Esophagus muscularis mucosa (tissue), 4 donors: ENCODE measurements at places on chromosomes 5 and 9.

GRCh38 chr5:60277941-60278340 lies 384.4 kb upstream of the PDE4D start:
- H3K4me1 ChIP-seq, result peaks cover 11% of the 10 kb centered on the region
- H3K27ac ChIP-seq, result no peak overlapping the region
- H3K27me3 ChIP-seq, result no peaks in the 10 kb centered on the region
- H3K4me3 ChIP-seq, result no peak overlapping the region
- no peaks in the 10 kb centered on the region for H3K36me3 ChIP-seq
- DNase-seq, result no peak

DNA sequence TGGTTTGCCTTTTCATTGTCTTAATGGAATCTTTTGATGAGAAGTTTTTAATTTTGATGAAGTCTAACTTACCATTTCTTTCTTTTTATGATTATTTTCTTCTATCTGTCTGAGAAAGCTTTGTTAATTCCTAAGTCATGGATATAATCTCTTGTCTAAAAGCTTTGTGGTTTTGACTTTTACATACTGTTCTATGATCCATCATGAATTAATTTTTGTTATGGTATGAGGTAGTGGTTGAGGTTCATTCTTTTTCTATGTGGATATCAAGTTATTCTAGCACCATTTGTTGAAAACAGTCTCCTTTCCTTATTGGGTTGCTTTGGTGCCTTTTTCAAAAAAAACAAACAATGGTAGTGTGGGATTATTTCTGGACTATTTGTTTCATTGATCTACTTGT lies 20.4 kb downstream of the FBXO10 start:
- no peaks in the 10 kb centered on the region for H3K36me3 ChIP-seq
- DNase-seq, result no peak
- H3K27me3 ChIP-seq, result no peaks in the 10 kb centered on the region
- no peak overlapping the region for H3K27ac ChIP-seq
- H3K4me1 ChIP-seq, result no peaks in the 10 kb centered on the region

GRCh38 chr5:6326776-6327175 lies 51.6 kb downstream of the MED10 start:
- no peaks in the 10 kb centered on the region for H3K36me3 ChIP-seq
- H3K27me3 ChIP-seq, result no peaks in the 10 kb centered on the region
- H3K4me3 ChIP-seq, result no peak overlapping the region
- no peaks in the 10 kb centered on the region for H3K4me1 ChIP-seq
- DNase-seq, result no peak

- H3K4me3 ChIP-seq, result no peak overlapping the region
Measured at GRCh38 chr9:92562461-92562967, 26.7 kb upstream of the ECM2 start.

- no peak overlapping the region for H3K4me3 ChIP-seq
- H3K27me3 ChIP-seq, result no peaks in the 10 kb centered on the region
- no peak overlapping the region for H3K27ac ChIP-seq
- H3K36me3 ChIP-seq, result no peaks in the 10 kb centered on the region
Measured at GRCh38 chr9:4927701-4928100, 57.4 kb upstream of the JAK2 start.

DNA sequence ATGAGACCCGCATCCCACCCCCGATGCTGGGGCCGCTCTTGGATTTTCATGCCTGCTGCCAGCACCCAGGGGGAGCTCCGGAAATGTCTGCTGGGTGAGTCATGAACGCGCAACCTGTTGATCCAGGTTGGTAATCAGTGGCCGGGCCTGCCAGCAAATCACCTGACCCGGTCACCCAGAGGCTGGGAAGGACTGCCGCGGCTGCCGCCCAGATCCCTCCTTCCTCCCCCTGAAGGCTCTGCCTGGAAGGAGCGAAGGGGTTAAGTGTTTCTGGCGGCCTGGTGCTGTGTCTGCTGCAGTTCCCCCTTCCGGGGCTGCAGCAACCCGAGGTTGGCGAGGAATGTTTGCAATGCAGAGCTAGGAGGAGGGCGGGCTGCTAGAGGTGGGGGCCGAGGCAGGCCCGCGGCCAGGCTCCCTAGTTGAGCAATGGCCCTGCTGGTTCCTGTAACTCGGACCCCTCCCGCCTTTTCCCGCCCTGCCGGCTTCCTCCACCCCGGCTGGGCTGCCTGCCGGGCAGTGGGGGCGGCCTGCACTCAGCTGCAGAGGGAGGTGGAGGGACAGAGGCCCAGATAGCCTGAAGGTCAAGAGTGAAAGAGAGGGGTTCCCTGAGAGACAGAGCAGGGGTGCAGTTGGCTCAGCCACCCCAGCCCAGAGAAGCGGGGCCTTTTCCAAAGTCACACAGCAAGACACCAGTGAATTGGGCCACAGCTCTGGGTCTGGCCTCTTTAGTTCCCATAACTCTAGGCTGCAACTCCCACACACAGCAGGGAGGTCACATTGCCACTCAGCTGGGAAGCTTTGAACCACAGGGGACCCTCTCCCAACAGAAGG lies 156.3 kb upstream of the IER5L start:
- H3K4me1 ChIP-seq, result peaks cover 68% of the 10 kb centered on the region
- DNase-seq, result peak; percentile 98
- peak overlapping the region; percentile 30 for H3K4me3 ChIP-seq
- no peaks in the 10 kb centered on the region for H3K27me3 ChIP-seq
- H3K36me3 ChIP-seq, result no peaks in the 10 kb centered on the region

- H3K27ac ChIP-seq, result no peak overlapping the region
- no peaks in the 10 kb centered on the region for H3K27me3 ChIP-seq
- no peak overlapping the region for H3K4me3 ChIP-seq
- DNase-seq, result no peak
- no peaks in the 10 kb centered on the region for H3K4me1 ChIP-seq
Measured at GRCh38 chr5:128252756-128253155, 169.2 kb downstream of the SLC12A2 start.

GRCh38 chr9:125462861-125463291 lies 201.2 kb downstream of the GAPVD1 start:
- peaks cover 5% of the 10 kb centered on the region for H3K36me3 ChIP-seq
- DNase-seq, result no peak
- no peaks in the 10 kb centered on the region for H3K27me3 ChIP-seq
- no peak overlapping the region for H3K27ac ChIP-seq
- H3K4me3 ChIP-seq, result no peak overlapping the region

GRCh38 chr9:93679536-93680442 lies 103.4 kb downstream of the PHF2 start:
- peaks cover 5% of the 10 kb centered on the region for H3K4me1 ChIP-seq
- peaks cover 39% of the 10 kb centered on the region for H3K36me3 ChIP-seq
- no peak overlapping the region for H3K27ac ChIP-seq
- H3K27me3 ChIP-seq, result no peaks in the 10 kb centered on the region
- DNase-seq, result peak; percentile 90

DNA sequence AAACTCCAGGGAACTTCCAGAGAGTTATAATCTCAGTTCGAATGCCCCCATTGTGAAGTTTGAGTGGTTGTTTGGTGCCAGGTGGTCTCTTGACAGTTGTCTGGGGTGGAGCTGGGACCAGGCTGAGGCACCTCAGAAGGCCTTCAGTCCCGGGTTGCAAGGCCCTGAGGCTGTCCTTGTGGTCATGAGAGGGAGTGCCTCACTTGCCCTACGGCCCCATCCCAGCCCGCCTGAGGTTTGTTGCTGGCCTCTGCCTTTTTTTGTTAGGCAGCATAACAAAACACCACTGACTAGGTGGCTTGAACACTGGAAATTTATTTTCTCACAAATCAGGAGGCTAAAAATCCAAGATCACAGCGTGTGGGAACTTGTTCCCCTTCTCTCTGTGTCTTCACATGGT lies 73.0 kb upstream of the PAPPA start:
- no peaks in the 10 kb centered on the region for H3K27me3 ChIP-seq
- H3K4me3 ChIP-seq, result no peak overlapping the region
- DNase-seq, result no peak
- H3K36me3 ChIP-seq, result no peaks in the 10 kb centered on the region

DNA sequence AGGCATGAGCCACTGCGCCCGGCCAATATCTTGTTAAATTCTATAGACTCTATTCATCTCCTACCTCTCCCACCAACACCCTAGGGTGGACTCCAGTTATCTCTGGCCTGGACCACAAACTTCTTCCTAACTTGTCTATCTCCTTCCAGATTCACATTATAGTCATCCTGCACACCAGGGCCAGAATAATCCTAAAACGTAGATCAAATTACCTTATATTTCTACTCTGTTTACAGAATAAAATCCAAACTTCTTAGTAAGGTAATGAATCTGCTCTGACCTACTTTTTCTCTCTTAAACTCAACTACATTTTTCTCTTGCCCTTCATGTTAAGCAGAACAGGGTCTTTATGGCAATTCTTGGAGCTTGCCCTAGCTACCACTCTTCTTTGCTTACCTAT lies 6.9 kb downstream of the ELL2 start:
- no peaks in the 10 kb centered on the region for H3K27me3 ChIP-seq
- H3K36me3 ChIP-seq, result no peaks in the 10 kb centered on the region
- H3K27ac ChIP-seq, result peak overlapping the region; percentile 57
- no peak for DNase-seq
- H3K4me1 ChIP-seq, result peaks cover 76% of the 10 kb centered on the region
- H3K4me3 ChIP-seq, result no peak overlapping the region

DNA sequence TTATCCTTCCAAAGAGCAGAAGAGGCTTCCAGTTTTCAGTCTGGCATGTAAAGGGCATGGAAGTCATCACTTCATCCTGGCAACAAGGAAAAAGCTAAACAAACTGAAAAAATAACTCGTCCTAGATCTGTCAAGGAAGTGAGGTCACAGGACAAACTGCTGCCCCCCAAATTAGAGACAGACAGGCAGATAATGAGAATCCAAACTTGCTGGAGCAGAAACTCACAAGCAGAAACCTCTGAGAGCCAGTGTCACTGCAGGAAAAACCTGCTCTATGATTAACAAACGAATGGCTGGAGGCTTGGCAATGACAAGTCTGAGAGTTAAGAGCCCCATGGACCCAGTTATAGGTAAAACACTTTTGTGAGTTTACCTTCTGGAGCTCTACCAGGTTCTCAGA lies 18.9 kb upstream of the MLANA start:
- H3K4me3 ChIP-seq, result no peak overlapping the region
- no peaks in the 10 kb centered on the region for H3K4me1 ChIP-seq
- H3K27ac ChIP-seq, result no peak overlapping the region

DNA sequence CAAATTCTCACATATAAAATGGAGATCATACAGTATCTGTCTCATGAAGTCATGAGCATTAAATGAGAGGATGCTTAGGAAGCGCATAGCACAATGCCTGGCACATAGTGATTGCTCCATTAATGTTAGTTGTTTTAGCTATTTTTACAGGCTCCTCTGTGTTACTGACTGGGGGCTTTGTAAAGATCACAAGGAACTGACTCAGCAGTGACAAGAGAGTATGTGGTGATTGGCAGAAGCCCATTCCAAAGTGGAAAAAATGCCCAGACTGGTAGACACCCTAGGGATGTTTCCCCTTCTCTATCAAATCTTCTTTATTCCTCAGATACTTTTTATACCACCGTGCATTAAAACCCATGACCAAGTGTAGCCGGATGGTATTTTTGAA lies 33.5 kb downstream of the ABLIM3 start:
- peak overlapping the region; percentile 64 for H3K27ac ChIP-seq
- no peaks in the 10 kb centered on the region for H3K36me3 ChIP-seq
- H3K4me1 ChIP-seq, result peaks cover 73% of the 10 kb centered on the region
- DNase-seq, result no peak
- no peaks in the 10 kb centered on the region for H3K27me3 ChIP-seq

- H3K4me1 ChIP-seq, result no peaks in the 10 kb centered on the region
- no peak for DNase-seq
- no peaks in the 10 kb centered on the region for H3K27me3 ChIP-seq
Measured at GRCh38 chr5:154384480-154385235, 61.1 kb upstream of the SAP30L start.

- H3K36me3 ChIP-seq, result no peaks in the 10 kb centered on the region
- H3K4me3 ChIP-seq, result no peak overlapping the region
- no peak overlapping the region for H3K27ac ChIP-seq
Measured at GRCh38 chr9:100689635-100690034, 111.8 kb downstream of the CAVIN4 start.

DNA sequence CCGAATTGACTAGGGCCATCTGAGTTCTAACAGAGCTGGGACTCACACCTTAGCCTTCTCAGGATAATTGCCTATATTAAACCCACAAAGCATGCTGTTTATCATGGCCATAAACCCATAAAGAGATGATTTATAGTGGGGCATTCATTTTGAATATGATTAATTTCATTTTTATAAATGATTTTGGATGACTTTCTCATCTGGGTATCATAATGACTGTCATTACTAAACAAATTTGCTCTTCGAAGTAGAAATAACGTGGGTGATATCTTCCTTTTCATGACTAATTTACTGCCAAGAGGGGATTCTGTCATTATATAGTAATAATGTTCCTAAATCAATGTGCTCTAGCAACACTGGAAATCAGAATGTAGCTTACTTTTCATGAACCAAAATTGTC lies 498.2 kb downstream of the CDH12 start:
- no peaks in the 10 kb centered on the region for H3K36me3 ChIP-seq
- DNase-seq, result no peak
- no peaks in the 10 kb centered on the region for H3K4me1 ChIP-seq
- H3K27ac ChIP-seq, result no peak overlapping the region
- no peaks in the 10 kb centered on the region for H3K27me3 ChIP-seq

DNA sequence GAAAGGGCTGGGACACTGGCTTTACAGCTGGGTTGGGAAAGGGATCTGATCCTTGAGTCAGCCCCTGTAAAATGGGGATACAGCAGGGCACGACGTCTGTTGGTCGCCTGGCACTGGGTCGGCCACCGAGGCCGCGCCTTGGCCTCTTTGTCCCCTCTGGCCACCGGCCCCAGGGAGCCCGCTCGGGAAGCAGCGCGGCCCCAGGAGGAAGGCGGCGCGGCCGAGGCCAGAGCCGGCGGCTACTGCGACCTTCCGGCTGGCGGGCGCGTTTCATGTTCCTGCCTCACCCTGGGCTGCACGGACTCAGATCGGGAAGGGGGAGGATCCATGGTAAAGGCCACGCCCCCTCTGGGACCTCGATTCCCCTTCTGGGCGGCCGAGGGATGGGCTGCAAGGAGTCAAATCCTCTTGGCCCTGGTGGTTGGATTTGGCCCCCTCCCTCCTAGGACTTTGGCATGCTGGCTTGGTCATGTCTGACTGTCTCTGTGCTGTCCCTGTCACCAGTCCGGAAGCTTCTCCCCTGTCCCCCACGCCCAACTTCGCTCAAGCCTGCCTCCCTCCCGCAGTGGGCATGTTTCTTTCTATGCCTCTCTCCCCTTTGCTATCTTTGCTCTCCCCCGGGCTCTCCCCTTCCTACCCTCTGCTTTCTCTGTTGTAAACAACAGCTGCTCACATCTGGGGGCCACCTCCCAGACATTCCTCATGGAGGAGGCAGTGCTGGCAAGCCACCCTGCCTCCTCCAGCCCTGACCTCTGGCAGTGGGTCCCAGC lies 25.8 kb downstream of the FPGS start:
- H3K4me1 ChIP-seq, result peaks cover 65% of the 10 kb centered on the region
- H3K27me3 ChIP-seq, result peaks cover 11% of the 10 kb centered on the region
- peak; percentile 98 for DNase-seq
- peaks cover 14% of the 10 kb centered on the region for H3K36me3 ChIP-seq

DNA sequence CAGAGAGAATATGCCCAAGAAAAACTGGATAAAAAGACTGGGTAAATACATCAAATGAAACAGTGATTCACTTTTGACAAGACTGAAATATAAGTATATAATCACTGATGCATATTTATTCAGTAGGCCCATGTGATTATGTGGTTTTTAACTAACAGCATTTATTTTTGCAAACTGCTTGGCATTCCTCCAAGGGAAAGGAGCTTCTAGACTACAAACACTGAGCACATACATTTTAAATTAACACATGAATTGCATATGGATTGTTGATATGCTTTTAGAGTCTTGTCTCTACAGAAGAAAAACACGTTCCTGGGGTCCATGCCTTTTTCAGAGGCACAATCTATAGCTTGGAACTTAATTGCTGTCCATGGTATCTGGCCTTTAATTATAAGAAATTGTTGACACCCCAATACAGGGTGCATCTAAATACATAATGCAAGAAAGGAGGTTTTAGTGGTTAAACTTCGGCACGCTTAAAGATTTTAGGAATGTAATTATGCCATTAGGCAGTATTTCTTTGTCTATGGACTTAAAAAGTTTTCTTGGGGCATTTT lies 6.9 kb upstream of the MEIKIN start:
- no peak overlapping the region for H3K4me3 ChIP-seq
- no peaks in the 10 kb centered on the region for H3K4me1 ChIP-seq
- DNase-seq, result no peak
- H3K27ac ChIP-seq, result no peak overlapping the region
- no peaks in the 10 kb centered on the region for H3K27me3 ChIP-seq
